ENCODE measurements at places on chromosomes 3 and 15. TPM values are rescaled to one million over a fixed set of nuclear protein-coding genes. Genes with fewer than 3 reads are reported as not detected.

Gene FBXO40
- total RNA-seq = 207 TPM

Gene ASB14
- 13.4 TPM for total RNA-seq

Gene CFAP92
- not detected for total RNA-seq

Gene SSUH2
- total RNA-seq = 1.00 TPM

DNA sequence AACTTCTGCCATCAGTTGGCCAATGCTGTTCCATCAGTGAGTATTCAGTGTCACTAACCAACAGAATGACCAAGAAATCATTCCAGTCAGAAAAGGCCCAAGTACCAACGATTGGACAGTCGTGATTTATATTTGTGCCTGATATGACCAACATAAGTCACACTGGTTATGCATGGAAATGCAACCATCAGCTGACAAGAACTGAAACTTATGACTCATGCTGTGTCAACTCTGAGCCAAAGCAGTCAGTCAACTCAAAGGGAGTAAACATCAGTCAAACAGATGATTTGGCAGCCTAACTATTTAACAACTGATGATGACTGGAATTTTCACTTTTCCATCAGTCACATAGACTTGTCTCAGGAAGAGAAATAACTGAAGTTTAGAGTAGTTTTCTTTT, 142.4 kb downstream of the ANXA2 start:
- no peak for DNase-seq

DNA sequence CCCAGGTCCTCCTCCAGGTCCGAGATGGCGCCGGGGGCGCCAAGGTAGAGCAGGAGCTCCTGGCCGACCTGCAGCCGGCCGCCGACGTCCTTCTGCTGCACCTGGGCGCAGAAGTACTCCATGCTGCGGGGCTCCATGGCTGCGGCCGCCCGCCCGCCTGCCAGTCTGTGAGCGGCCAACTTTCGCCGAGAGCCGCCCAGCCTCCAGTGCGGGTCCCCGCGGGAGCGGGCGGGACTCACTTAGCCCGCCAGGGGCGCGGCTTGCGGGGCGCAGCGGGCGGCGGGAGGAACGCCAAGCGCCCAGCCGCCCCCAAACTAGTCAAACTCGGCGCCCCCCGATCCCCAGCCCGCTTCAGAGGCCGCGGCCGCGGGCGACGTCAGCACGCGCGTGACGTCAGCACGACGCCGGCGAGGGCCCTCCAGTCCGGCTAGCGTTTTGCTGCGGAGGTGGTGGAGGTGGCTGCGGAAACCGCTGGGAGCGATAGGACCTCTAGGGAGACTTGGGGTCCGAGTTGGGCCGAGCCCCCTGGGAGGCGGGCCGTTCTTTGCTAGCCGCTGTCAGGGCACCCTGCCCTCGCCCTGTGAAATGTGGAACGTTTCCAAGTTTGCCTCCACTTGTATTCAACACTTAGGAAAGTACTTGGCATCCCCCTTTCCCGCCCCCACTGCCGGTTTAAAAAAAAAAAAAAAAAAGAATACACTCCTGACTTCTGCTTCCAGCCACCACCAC, at the start of gene CLASP2:
CLASP2 (minus strand) TSS at position 389 of the 729 bp plus-strand sequence; CDS start at position 137, 252 bp downstream.
- peak; percentile 93 for DNase-seq

DNA sequence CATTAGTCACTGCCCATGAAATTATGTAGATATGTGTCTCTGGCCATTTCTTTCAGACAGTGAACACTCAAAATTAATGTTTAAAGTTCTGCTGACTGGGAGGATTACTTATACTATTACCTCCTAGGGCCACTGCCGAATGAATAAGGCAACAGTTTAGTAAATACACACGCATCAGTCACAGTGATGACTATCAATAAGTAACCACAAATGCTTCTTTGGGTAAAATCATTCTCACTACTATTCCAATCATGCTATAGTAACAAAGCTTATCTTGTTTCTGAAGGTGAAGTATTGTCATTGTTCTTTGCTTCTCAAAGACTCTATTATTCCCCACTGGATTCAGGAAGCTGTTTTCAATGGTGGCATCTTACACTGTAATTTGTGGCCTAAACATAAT, 478.8 kb downstream of the EPHA3 start:
- DNase-seq = no peak

DNA sequence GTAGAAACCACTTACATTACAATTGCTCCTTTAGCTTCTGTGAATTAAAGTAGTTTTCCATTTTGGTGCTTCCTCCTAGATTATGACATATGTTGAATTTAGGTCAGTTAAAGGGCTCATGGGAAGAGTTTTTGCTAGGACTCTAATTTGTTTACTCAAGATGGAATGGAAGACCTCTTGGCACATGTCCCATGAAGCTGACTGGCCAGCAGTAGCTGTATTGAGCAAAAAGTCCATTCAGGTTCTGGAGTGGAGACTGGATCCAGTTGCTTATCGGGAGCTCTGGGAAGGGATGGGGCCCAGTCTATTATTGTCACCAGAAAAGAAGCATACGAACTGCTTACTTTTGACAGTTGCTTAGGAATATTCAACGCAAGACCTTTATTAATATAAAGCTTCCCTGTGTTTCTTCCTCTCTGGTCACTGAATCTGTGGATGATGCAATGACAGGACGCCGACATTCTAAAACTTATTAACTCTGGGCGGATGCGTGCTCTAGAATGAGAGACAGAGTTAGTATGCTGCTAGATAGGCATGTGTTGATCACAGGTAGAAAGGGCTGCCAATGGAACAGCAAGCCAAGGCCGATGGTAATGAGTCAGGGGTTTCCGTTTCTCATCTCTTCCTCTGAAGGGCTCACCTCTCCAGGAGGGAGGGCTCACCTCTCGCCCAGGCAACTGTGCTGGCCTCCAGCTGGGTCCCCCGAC, 155.8 kb downstream of the NR1D2 start:
- DNase-seq = no peak

DNA sequence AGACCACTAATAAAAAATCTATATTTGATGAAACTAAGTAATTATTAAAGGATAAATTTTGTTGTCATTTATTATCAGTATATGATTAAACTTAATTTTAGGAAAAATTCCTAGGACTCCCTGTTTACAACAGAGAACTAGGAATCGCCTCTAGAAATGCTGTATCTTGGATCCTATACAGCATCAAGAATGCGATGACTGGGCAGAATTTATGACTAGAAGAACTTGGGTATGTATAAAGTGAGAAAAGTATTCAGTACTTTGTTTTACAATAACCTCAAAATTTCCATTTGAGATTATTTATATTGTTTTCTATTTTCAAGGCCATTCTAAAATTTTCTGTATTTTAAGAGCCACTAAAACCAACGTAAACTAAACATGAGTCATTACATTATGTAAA, 82.3 kb upstream of the AGTR1 start:
- DNase-seq = no peak
